Tongue (tissue), 3 donors: ENCODE measurements at places on chromosomes 16 and 17. TPM values are rescaled to one million over a fixed set of nuclear protein-coding genes. Genes with fewer than 3 reads are reported as not detected.

Gene BAIAP3
- 2.4 TPM for total RNA-seq

Gene SLC5A2
- not detected for total RNA-seq

Gene GUCY2D
- not detected for total RNA-seq

Gene CLEC19A
- total RNA-seq, result not detected

Gene MRC2
- total RNA-seq, result 206 TPM

- DNase-seq, result no peak
Observed at GRCh38 chr16:81524382-81524781, 79.8 kb downstream of the CMIP start.

DNA sequence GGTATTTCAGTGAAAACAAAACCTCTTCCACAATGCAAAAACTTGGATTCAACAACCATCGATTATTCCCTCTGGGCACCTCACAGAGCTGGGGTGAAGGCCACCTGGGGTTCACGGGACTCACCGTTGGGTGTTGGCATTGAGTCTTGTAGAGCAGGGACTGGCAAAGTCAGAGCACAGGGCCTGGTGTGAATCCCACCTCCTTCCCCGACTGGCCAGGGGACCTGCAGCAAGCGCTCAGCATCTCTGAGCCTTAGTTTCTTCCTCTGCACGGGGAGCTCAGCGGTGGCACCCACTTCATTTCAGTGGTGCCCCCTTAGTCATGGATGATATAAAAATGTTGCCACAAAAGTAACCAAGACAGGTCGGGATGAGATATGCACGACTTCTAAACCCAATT is 100.4 kb downstream of the METRNL start:
- DNase-seq, result no peak

GRCh38 chr17:42116705-42117396 is 4.3 kb downstream of the KAT2A start:
- peak; percentile 94 for DNase-seq

GRCh38 chr16:22023505-22023904 is 15.6 kb downstream of the MOSMO start:
- no peak for DNase-seq

GRCh38 chr17:33498069-33498468 is 205.0 kb upstream of the ASIC2 start:
- no peak for DNase-seq

- no peak for DNase-seq
Observed at GRCh38 chr17:38608648-38609047, 2.9 kb upstream of the SRCIN1 start.

DNA sequence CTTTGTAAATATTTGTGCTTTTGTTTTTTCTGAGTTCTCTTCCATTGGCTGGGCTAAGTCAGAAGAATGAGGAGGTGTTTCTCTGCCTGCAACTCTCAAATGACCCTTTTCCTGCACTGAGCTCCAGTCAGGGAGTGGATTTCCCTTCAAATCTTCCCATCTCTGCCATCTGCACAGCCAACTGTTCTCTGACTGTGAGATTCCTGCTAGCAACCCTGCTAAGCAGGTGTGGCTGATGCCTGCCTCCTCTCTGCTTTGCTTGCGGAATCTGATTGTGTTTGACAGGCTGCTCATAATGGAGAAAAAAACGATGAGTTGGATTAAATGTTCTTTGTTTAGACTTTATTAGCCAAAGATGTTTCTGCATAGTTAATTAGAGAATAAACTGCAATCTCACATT is 519.8 kb downstream of the TMEM114 start:
- no peak for DNase-seq

- DNase-seq, result peak; percentile 80
Observed at GRCh38 chr17:56681561-56682266, 88.2 kb downstream of the NOG start.

GRCh38 chr16:58842746-58843145 is 108.6 kb upstream of the GOT2 start:
- DNase-seq, result no peak

DNA sequence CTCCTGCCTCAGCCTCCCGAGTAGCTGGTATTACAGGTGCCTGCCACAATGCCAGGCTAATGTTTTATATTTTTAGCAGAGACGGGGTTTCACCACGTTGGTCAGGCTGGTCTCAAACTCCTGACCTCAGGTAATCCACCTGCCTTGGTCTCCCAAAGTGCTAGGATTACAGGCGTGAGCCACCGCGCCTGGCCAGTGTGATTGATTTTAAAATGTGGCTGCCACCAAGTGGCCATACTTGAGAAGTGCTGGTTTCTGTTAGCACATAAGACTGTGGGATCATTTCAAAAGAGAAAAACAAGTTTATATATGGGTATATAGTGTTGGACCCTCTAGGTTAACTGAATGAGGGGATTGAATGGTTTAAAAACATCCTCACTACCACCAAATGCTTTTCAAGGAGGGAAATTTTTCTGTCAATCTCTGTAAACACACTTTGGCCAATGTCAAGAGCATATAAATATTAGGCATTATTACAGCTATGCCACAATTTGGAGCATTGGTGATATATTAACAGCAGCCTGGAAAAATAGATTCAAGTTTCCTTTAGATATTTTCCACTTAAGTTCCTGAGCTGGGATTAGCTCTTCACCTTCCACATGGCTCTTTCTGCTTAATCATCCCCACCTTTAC is 13.5 kb upstream of the DHRS13 start:
- DNase-seq, result peak; percentile 64

DNA sequence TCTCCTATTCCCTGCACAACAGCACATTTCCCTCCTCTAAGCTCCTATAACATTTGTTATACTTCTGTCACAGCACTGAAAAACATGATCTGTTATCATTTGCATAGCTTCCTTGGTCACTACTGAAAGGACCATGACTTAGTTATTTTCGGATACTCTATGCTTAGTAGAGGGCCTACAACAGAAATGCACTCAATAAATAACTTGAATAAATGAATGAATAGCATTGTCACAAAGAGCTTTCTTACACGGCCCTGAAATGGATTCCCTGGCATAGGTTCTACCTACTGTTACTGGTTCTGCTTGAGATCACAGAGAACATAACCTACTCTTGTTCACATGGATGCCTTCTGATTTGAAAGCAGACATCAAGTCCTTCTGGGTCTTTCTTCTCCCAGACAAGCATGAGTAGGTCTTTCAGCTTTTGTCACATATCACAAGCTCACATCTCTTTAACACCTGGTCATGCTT is 41.6 kb downstream of the MYO1D start:
- DNase-seq, result no peak

GRCh38 chr16:46949241-46949892 is 24.1 kb downstream of the DNAJA2 start:
- DNase-seq, result no peak

- no peak for DNase-seq
Observed at GRCh38 chr16:19136549-19137196, 22.9 kb downstream of the ITPRIPL2 start.

DNA sequence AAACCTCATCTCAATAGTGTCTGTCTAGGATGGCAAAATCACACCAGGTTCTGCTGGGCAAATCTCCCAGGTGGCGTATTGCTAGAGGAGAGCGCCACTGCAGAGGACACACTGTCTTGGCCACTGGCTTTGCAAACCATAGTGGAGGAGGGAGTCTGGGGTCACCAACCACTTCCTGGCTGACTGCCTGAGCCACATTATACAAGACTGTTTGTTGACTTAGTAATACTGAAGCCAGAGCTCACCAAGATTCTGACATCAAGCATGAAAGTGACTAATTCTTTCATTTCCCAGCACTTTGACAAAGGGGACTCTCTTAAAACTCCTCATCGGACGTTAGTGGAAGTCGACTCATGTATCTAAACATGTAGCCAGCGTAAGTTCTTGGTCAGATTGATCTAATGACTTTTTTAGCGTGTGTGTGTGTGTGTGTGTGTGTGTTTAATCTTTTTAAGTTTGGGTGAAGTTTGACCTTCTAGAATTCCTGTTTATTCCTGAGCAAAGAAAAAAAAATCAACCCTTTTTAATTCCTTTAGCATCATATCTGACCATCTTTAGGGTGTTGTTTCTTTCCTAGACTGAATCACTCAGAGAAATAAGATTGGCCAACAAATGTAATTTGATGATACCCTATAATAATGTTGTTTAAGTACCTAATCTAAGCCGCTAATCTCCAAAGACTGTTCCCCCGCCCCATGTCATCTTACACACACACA is 13.7 kb downstream of the PITPNC1 start:
- DNase-seq, result peak; percentile 41

- no peak for DNase-seq
Observed at GRCh38 chr16:11252482-11252931, 3.5 kb downstream of the SOCS1 start.

DNA sequence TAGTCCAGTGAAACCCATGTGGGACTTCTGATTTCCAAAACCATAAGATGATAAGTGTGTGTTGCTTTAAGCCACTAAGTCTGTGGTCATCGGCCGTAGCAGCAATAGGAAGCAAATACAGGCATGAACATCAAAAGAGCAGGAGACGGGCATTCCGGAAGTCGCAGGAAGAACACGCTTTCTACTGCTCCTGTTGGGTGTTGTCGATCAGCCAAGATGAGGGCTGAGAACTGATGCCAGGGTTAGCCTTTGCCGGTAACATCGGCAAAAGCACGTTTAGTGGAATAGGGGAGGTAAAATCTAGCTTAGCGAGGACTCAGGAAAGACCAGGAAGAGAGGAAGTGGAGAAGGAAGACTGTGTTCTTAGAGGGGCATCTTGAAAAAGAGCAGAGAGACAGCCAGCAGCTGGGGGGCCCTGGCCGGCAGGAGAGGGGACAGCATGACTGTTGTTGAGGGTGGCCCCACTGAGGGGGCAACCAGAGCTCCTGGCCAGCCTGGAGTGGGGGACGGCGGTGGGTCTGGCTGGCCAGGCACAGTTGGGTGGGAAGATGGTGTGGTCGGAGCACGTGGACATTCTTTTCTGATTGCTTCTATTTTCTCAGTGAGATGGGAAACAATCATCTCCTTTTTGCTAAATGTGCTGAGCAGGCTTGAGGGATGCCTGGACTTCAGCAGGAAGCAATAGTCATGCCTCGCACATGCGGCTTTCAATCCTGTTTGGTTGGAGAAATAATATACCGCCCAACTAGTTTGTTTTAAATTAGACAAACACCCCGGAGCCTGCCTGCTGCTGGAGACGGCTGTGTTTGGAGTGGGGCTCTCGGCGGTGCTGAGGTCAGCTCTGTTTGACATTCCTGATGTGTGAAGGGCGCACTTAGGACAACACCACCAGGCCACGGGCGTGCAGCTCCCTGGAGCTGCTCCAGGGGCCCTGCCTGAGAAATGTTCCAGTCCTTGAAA is 109.9 kb downstream of the METRNL start:
- DNase-seq, result peak; percentile 87

GRCh38 chr16:50917950-50918703 is 176.2 kb downstream of the CYLD start:
- peak; percentile 11 for DNase-seq

GRCh38 chr17:62562656-62563055 is 64.8 kb upstream of the MRC2 start:
- no peak for DNase-seq

DNA sequence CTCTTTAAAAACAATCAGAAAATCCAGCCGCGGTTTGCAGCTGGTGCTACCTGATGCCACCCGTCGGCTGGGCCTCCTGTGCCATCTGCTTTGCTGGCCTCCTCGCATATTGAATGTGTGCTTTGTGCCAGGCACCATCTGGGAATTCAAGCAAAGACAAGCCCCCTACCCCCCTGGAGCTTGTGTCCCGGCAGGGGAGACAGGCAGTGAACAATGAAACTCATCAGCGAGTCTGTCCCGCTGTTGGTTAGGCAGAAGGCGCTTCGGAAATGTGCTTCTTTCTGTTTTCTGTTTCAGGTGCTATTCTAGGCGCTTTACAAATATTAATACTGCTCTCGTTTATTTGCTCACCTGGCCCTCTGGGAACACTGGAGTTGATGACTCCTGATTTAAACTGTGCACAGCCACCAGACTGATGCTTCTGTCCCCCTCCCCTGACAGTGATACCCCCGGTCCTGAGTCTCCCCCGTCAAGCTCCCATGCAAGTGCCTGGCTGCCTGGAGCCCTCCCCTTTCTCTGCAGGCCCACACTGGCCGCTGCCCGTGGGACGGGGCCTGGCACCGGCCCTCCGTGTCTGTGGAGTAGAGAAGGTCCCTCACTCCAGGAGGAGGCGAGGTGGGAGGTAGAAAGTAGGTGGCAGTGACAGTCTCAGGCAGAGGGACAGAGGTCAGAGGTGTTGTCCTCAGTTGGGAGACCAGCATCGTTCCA is 126.1 kb upstream of the PLCG2 start:
- DNase-seq, result peak; percentile 71

- DNase-seq, result peak; percentile 66
Observed at GRCh38 chr16:88650749-88651275, at the start of gene CYBA. CYBA (minus strand) TSS chr16:88651053; CDS start chr16:88651013, 40 bp downstream.
